ENCODE measurements at places on chromosomes 7 and 10.
A peak's percentile ranks its signal among the peaks of the same experiment; 100 is the strongest.

DNA sequence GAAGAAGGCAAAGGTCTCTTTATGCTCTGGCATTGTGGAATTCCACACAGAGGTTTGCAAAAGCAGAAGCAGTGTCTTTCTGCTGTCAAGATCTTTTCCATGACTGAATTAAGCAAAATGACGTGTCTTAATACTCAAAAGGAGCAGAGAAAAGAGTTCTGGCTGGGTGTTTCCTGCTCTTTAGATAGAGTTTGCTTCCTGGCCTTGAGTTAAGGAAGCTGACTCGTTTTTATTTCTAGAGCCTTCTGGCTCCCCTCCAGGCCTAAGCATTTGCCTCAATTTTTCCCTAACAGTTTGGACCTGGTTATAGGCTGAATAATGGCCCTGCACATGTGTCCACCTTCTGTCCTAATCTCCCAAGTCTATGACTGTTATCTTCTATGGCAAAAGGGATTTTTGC lies 21.6 kb downstream of the TAS2R41 start:
- no peak for DNase-seq

DNA sequence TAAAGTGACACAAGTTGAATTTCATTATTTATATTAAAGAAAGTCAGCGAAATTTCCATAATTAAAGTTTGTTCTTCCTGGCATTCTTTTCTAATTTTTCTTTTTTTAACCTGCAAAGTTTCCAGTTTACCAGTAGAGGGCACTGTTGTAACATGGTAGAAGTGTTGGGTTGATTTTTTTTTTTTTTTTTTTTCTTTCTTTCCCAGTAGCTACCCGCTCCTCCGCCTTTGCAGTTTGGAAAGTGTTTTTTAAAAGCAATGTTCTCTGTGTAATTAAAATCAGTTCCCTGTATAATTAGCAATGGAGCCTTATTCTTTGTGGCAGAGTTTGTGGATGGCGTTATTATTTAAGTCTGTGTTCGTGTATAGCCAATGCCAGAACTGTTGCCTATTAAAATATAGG lies 53.7 kb downstream of the TAF3 start:
- DNase-seq = peak; percentile 46

- DNase-seq = peak; percentile 59
Observed at GRCh38 chr7:74481458-74482196, 27.9 kb downstream of the GTF2IRD1 start.

GRCh38 chr7:143345428-143345900 lies 17.0 kb downstream of the FAM131B start:
- DNase-seq = no peak

GRCh38 chr10:67200913-67201564 lies 275.2 kb downstream of the LRRTM3 start:
- DNase-seq = no peak

- no peak for DNase-seq
Observed at GRCh38 chr10:44742248-44742647, 168.9 kb upstream of the TMEM72 start.

- no peak for DNase-seq
Observed at GRCh38 chr10:71292624-71293445, 26.2 kb upstream of the SLC29A3 start.

GRCh38 chr10:21160116-21160515 lies 263.0 kb upstream of the NEBL start:
- no peak for DNase-seq

DNA sequence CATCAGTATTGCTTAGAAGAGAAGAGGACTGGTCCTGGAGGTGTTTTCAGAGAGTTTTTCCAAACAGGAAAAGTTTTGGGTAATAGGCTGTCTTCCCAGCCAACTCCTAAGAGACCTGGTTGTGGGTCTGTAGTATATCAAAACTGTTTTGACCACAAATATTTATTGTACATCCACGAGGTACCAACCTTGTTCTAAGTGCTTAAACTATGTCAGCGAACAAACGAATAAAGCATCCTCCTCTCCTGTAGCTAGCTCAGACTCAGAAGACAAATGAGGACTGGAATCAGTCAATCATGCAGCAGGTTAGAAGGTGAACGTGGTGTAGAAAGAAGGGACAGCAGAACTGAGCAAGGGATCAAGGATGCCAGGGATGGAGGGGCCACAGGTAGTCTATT lies 61.6 kb upstream of the MKI67 start:
- no peak for DNase-seq

DNA sequence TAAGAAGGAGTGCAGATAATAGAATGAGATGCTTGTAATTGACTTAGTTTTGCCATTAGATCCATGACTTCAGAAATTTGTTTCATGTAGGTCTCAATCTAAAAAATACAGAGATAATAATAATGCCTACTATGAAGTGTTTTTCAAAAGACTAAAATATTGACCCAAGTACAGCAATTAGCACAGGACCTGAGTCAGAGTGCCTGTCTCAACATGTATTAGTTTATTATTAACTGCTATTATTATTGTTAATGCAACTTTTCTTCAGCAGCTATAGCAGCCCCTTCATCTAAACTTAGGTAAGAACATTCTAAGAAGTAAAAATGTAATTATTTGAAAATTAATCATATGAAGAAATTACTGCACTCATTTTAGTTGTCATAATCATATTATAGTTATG lies 82.9 kb upstream of the HGF start:
- DNase-seq = no peak

GRCh38 chr7:100739934-100740333 lies 6.5 kb downstream of the ZAN start:
- DNase-seq = no peak

DNA sequence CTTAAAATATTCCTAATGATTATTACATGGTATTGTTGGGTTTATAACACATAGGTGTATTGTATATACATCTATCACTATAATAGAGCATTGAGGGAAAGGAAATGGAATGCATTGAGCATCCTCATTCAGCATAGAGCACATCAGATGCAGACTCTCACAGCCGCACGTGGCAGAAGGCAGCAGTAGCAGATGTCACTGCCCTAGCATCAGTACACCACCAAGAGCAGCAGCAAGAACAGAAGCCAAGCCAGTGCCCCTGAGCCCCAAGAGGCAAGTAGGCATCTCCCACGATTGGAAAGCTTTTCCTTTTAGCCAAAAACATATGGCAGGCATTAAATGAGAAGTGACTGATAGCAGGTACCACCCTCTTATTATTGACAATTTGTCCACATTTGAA lies 510.0 kb downstream of the TNS3 start:
- no peak for DNase-seq

- no peak for DNase-seq
Observed at GRCh38 chr7:43302773-43303460, 190.5 kb downstream of the HECW1 start.

DNA sequence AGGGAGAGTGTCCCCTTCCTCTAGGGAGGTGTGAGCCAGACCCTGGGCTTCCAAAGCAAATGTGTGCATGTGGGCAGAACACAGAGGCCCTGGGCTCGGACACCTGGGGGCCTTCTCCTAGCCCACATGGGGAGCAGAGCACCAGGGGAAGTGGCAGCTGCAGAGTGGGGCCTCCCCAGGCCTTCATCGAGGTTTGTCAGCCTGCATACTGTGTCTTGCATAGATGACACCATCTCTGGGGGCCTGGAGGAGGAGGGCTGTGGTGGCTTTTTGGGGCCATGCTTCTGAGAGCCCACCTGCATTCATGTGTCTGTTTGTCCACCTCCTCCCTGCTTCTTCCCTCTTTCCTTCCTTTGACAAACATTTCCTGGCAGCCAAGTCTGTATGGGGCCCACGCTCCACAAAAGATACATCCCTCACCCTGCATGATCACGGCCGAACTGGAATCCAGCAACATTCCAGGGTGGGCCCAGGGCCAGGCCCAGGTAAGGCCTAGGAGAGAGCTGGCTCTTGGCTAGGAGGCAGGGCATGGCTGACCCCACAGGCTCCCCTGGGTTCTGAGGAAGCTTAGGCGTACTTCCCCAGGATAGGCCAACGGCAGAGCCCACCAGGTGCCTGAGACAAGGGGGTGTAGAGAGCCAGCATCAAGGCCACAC lies 79.2 kb downstream of the ZMIZ1 start:
- no peak for DNase-seq

- no peak for DNase-seq
Observed at GRCh38 chr10:49602380-49603023, 7.6 kb upstream of the SLC18A3 start.

DNA sequence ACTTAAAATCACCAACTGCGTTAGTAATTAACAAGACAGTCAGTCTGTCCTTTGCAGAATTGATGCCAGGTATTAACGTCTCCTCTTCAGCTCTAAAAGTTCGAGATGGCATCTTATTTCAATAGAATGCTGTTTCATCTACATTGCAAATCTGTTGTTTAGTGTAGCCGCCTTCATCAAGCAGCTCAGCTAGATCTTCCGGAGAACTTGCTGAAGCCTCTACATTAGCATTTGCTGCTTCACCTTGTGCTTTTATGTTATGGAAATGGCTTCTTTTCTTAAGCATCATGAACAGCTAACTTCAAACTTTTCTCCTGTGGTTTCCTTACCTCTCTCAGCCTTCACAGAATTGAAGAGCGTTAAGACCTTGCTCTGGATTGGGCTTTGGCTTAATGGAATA lies 95.5 kb upstream of the FAM20C start:
- no peak for DNase-seq

DNA sequence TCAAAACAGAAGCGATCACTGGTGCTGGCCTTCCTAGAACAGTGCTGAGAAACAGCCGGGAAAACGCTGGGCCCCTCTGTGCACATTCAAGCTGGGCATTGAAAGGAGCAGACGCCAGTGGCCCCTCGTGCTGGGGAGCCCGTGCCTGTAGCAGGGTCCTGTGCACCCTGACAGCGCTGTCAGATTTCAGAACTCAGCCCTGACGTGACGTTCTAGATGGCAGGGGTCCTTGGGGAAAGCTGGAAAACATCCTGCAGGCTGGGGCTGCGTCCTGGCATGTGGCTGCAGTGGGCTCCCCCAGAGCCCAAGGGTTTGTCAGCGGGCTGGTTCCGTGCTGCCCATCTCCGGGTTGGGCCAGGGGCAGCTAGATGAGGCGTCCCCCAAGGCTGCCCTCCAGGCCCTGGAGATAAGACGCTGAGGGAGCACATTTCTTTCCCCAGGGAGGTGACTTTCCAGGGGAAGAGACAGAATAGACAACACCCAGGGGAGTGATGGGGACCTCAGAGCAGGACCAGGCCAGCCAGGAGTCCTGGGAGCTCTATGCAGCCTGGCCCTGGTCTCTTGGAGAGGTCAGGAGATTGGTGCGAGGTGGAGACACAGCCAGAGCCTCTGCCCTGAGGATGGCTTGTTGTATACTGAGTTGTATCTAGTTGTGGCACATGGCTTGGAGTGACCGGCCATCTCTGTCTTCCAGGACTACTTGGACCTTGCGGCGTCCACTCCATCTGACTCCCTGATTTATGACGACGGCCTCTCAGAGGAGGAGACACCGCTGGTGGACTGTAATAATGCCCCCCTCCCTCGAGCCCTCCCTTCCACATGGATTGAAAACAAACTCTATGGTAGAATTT lies 12.1 kb upstream of the CSGALNACT2 start:
- no peak for DNase-seq

GRCh38 chr10:10193848-10194247 lies 823.8 kb upstream of the CELF2 start:
- no peak for DNase-seq

GRCh38 chr10:118729641-118730258 lies 25.0 kb downstream of the CACUL1 start:
- no peak for DNase-seq

GRCh38 chr7:520503-521161 lies 986 bp upstream of the PDGFA start:
- no peak for DNase-seq

DNA sequence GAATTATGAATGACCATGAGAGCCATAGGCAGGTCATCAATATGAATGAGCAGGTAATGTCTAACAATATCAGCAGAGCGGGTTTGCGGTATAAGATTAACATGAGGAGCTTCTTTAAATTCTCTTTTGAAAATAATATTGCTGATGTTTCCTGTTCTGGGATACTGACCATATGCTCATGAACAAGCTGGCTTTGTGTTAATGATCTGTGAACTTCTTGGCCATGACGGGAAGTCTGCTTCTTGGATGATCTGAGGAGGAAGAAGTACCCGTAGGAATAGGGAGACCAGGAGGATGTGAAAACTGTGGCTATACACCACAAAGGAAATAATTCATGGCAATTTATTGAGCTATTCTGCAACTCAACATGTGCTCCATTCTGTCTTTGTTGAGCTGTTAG lies 38.6 kb downstream of the ITGA8 start:
- no peak for DNase-seq

DNA sequence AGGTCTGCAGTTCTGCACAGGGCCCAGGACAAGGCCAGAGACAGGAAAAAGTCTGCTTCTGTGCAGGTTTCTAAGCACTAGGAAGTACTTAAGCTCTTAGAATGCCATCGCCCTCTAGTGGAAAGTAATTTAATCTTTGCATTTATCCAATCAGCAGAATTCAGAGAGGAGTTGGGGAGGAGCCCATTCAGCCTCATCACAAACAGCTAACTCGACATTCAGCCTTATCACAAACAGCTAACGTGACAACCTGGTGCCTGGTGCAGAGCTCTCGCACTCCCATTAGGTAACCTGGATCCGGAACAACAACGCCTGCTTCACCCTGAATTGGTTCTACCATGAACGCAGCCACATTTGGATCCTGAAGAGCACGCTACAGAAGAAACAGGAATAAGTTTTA lies 15.2 kb downstream of the OAT start:
- DNase-seq = peak; percentile 61

GRCh38 chr7:18829858-18830285 lies 287.6 kb downstream of the TWIST1 start:
- DNase-seq = no peak

DNA sequence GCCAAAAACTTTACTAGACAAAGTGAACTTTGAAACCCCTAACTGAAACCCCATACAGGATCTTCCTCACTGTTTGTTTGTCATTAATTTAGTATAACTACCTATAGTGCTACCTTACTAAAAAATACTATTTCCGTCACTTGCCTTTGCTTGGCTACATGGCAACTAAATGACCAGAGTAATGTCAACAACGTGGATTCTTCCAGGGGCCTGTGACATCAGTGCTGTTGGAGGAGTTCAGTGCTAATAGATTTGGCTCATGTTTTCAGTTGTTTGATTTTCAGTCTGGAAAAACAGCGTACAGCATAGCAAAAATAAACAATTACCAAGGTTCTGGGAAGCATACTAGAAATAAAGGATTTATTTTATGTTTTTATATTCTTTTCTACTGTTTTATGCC lies 3.0 kb upstream of the ASB15 start:
- no peak for DNase-seq

DNA sequence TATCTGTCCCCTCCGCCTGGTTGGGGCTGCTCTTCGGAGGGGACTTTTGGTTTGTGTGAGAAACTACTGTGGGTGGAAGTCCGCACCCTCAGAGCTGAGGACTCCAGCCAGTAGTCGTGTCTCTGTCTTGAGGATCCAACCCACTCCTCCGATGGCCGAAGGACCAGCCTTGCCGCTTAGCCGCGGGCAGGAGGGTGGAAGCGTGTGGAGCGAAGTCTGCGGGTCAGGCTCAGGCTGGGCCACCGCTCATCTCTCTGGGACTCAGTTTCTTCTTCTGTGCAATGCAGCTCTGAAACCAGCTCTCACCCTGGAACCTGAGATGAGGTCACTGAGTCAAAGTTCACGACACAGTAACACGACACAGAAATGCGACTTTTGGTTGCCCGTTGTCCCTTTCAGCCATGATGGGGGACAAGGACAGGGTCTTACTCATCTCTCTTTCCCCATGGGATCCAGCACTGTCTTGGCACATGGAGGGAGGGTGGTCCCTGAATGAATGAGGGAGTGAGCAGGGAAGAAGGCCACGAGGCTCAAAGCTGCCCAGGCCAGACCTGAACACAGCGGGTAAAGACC lies 133.3 kb upstream of the PODXL start:
- DNase-seq = no peak

All from RCC 7860 (cell line).